ENCODE measurements at places on chromosomes 3 and 15.

- DNase-seq = no peak
These were observed 12.4 kb upstream of the GREM1 start for GRCh38 chr15:32705446-32705845.

- no peak for DNase-seq
These were observed 598.9 kb upstream of the GRM7 start for GRCh38 chr3:6262010-6262409.

GRCh38 chr3:148642214-148642613 is 55.5 kb upstream of the AGTR1 start:
- DNase-seq = no peak

DNA sequence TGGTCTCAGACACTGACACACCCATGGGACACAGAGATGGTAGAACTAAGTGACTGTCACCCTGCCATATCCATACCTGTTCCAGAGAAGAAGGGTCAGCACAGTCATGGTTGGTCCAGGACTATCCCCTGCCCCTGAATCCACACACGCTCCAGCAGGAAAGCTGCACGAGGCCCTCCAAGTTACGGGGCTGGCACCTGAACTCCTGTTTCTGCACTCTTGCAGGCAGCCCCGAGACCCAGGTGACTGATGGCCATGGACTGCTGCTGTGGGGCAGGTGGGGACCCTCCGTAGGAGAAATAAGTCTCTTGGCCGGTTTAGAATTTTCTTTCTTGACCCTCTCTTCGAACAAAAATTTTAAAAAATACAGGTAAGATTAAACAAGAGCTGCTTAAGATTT is 30.6 kb downstream of the CHDH start:
- no peak for DNase-seq

DNA sequence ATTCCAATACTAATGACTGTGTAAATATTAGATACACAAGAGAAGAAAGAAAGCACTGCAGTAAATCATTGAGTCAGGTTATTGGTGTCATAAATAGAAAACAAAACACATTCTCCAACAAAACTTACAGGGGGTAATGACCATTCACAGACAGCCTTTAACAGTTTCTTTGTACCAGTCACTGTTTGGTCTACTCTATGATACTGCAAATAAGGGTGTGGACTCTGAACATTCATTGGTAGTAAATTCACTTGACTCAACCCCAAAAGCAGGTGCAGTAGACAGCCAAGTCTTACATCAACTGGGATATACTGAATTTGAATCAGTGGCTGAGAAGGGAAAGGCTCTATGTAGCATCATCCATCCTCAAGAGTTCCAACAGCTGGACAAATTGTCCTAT is 463.5 kb downstream of the FOXP1 start:
- no peak for DNase-seq

- no peak for DNase-seq
These were observed 17.9 kb upstream of the PAQR5 start for GRCh38 chr15:69280783-69281182.
